GM23248 (cell line): ENCODE measurements at places on chromosomes 1 and 21.

- peak; percentile 84 for DNase-seq
- peak overlapping the region; percentile 52 for H3K27ac ChIP-seq
- peaks cover 46% of the 10 kb centered on the region for H3K4me1 ChIP-seq
Observed at GRCh38 chr1:94646141-94646643, 104.6 kb upstream of the F3 start.

DNA sequence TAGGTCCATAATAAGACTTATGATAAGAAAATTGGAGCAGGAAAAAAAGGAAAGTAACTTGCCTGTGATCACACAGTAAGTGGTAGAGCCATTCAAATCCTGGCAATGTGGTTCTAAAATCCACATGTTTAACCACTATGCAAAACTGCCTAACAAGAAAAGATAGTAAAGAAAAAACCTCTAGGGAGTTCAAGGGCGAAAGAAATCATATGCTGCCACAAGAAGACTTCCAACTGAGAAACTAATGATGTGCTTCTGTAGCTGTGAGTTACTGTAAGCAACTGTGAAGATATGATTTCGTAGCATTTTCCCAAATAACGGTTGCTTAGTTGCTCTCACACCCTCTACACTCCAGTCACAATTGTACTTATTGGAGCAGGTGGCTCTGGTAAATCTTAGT, 20.9 kb upstream of the LYPLAL1 start:
- H3K4me3 ChIP-seq = no peak overlapping the region
- DNase-seq = no peak

- H3K36me3 ChIP-seq = no peaks in the 10 kb centered on the region
- H3K27me3 ChIP-seq = peaks cover 6% of the 10 kb centered on the region; the same call in 1 of the 2 replicates
- H3K27ac ChIP-seq = no peak overlapping the region
- H3K4me1 ChIP-seq = no peaks in the 10 kb centered on the region
Observed at GRCh38 chr1:207444514-207445217, 9.5 kb upstream of the CR2 start.

DNA sequence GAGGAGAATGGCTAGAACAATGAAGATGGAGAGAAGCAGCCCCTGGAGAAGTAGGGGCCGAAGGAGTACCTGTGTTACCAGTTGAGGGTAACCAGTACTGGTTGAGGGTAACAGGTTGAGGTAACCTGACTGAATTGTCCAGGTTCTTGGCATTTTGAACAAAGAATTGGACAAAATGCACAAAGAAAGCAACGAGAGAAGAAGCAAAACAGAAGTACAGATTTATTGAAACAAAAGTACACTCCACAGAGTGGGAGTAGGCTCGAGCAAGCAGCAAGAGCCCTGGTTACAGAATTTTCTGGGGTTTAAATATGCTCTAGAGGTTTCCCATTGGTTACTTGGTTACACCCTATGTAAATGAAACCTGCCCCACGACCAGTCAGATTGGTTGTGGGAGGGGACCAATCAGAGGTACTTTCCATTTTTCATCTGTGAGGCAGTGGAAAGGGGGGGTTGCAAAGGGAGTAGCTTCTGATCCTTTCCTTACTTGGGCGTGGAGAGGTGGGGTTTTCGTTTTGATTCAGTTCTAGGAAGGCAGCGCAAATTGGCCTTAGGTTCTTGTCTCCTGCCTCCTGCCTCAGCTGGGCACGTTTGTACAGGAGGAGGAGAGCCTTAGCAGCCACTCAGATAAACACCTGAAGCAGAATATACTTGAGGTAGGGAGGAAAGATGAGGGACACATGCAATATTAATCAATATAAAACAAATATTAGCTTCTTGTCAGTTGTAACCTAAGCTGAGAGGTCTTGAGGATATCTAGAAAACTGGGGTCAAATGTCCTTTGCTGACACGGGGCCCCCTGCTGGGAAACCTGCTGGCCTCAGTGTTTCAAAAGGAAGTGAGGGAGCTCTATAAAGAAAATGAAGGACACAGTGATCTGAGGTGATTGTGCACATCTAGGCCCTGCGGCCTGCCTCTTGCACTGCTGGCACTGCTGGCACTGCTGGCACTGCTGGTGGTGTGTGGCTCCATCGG, 14.3 kb upstream of the LSM10 start:
- H3K36me3 ChIP-seq = no peaks in the 10 kb centered on the region
- no peak overlapping the region for H3K27ac ChIP-seq
- no peaks in the 10 kb centered on the region for H3K27me3 ChIP-seq
- peak; percentile 38 for DNase-seq
